ENCODE measurements at places on chromosomes 2 and 18.

DNA sequence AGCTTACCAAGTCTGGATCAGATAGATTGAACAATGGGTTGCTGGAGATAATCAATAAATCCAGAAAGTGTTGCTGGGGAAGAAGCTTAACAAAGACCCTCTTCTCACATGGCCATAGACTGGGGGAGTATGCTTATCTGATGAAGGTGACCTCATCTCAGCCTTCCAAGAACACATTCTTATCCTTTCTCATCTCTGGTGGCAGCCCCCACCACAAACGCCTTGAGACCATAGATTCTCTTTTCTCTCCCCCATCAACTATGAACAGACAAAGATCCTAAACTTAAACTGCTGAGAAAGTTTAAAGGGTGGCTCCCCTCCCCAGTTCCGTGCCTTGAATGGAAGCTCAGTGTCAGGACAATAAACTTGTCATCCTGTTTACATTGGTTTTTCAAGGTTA lies 428.7 kb upstream of the TRIB2 start:
- no peak for DNase-seq

- no peak for DNase-seq
Observed at GRCh38 chr2:72731116-72731515, 94.7 kb downstream of the EXOC6B start.

DNA sequence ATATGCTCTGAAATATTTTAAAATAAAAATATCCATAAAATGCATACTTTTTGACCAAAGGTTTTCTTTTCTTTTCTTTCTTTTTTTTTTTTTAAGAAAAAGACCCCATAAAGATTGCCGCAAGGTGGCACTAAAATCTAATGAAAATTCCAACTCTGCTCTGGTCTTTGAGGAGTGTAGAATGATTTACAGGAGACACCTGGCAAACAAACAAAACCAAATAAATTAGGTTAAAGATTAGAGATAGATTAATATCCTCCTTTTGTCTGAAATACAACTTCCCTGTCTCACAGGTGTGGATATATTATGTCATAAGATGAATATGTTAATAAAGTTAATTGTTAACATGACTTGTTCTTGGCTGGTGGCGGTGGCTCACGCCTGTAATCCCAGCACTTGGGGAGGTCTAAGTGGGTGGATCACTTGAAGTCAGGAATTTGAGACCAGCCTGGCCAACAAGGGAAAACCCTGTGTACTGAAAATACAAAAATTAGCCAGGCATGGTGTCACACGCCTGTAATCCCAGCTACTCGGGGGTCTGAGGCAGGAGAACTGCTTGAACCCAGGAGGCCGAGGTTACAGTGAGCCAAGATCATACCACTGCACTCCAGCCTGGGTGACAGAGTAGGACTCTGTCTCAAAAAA lies 3.5 kb upstream of the RHOB start:
- DNase-seq = peak; percentile 35

DNA sequence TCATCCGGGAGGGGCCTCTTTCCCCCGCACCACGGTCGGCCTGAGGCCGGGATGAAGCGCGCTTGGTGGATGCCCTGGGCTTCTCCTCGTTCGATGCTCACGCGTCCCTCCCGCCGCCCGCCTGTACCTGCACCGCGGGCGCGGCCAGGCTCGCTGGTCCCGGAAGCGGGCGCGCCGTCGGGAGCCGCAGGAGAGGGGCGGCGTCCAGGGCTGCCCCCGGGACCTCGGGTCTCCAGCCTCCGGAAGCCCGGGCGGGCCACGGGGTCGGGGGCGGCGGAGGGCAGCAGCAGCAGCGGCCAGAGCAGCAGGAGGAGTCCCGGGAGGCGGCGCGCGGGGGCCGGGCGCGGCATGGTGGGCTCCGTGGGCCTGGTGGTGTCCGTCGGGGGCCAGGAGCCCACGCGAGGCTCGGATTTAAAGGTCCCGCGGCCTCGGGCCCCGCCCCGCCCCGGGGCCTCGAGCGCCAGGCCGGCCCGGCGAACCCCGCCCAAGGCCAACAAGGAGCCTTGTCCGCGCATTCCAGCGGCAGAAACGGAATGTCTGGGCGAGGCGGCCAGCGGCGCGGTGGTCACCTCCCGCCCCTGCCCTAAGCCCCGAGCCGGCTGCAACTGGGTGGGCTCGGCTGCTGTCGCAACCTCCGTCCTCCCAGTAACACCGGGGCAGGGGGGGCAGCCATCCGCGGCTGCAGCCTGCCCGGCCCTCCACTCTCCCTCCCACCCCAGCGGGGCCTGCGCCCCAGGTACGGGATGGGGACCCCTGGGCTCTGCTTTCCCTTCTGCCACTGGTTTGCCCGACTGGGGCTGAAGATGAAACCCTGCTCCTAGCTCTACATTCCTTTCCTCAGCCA lies at the start of gene MATN3:
Gene MATN3, minus strand, starts transcription at position 387 of the 844 bp plus-strand sequence. Its CDS starts 37 bp downstream, at position 350.
- peak; percentile 10 for DNase-seq

- no peak for DNase-seq
Observed at GRCh38 chr2:112821142-112821541, 15.4 kb downstream of the IL1B start.
